Epithelial cell of proximal tubule (primary cell): ENCODE measurements at places on chromosomes 5 and 9. TPM values are rescaled to one million over a fixed set of nuclear protein-coding genes. Genes with fewer than 3 reads are reported as not detected.

The PDE6A gene
- not detected in 2 replicates for total RNA-seq

The ABCA1 gene
- total RNA-seq: 8.9 and 13.7 TPM in 2 replicates

The TIGD6 gene
- 0.75 and 3.8 TPM in 2 replicates for total RNA-seq

The WDR38 gene
- not detected in 2 replicates for total RNA-seq

The LCN15 gene
- not detected in 2 replicates for total RNA-seq

The SMU1 gene
- total RNA-seq: 14.4 and 17.9 TPM in 2 replicates

The PTGDS gene
- not detected in 2 replicates for total RNA-seq

The EGFL7 gene
- total RNA-seq: 15.6 and 35.0 TPM in 2 replicates

The ANKRD31 gene
- 0.12 and 0.14 TPM in 2 replicates for total RNA-seq

The MEF2C gene
- 1.6 and 6.3 TPM in 2 replicates for total RNA-seq

The NRG2 gene
- total RNA-seq: 0.43 and 1.5 TPM in 2 replicates

The SYK gene
- total RNA-seq: 15.7 and 16.9 TPM in 2 replicates

The PCDH12 gene
- total RNA-seq: under 0.01 TPM in 2 replicates

The BTNL3 gene
- not detected in 2 replicates for total RNA-seq
